Activated effector memory CD4-positive, alpha-beta T cell treated with Interleukin-2 at 50 U/mL for 16 hours (primary cell): ENCODE measurements at places on chromosomes 12 and 14.

DNA sequence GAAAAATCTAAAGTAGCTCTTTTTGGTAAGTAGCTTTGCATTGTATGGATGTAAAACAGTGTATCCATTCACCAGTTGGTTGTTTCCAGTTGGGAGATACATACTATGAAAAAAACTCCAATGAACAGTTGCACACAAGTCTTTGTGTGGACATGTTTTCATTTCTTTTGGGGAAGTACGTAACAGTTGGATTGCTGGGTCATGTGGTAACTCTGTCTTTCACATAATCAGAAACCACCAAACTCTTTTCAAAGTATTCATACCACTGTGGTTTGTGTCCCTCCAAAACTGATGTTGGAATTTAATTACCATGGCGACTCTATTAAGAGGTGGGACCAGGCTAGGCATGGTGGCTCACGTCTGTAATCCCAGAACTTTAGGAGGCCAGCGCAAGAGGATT lies 58.9 kb upstream of the RESF1 start:
- DNase-seq = no peak

- no peak for DNase-seq
Measured at GRCh38 chr14:58721723-58722122, 84.0 kb downstream of the DACT1 start.

DNA sequence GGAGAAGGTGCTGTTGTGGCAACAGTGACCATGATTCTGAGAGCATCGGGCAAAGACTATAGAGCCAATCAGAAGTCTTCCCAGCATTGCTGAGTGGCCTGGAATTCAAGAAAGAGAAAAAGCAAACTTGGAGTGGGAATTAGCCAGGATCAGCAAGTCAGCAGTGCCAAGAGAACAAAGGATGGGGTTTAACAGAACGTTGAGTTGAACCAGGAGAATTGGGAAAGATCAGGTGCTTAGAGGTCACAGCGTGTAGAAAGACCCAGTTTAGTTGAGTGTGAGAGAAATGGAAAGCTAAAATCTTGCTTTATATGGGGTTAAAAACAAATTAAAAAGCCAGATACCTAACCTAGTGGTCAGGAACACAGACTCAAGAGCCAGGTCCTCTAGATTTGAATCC lies 90.5 kb upstream of the DNM1L start:
- no peak for DNase-seq

DNA sequence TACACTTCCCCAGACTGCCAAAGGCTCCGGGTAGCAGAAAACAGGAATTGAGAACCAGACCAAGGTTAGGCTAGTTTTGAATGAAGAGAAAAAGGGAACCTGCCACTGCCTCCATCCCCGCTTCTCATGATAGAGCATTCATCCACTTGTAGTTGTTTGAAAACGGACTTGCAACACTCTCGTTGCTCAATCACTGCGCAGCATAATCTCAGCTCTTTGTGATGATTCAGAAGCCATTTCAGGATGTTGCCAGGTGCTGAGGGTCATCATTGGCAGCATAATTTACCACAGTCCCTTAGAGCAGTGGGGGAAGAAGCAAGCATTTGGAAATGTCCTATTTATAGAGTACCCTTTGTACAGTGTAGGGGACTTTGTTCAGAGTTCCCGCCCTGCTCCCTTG lies 25.6 kb downstream of the KCNK13 start:
- DNase-seq = no peak

GRCh38 chr12:89162589-89163261 lies 189.6 kb downstream of the DUSP6 start:
- no peak for DNase-seq

DNA sequence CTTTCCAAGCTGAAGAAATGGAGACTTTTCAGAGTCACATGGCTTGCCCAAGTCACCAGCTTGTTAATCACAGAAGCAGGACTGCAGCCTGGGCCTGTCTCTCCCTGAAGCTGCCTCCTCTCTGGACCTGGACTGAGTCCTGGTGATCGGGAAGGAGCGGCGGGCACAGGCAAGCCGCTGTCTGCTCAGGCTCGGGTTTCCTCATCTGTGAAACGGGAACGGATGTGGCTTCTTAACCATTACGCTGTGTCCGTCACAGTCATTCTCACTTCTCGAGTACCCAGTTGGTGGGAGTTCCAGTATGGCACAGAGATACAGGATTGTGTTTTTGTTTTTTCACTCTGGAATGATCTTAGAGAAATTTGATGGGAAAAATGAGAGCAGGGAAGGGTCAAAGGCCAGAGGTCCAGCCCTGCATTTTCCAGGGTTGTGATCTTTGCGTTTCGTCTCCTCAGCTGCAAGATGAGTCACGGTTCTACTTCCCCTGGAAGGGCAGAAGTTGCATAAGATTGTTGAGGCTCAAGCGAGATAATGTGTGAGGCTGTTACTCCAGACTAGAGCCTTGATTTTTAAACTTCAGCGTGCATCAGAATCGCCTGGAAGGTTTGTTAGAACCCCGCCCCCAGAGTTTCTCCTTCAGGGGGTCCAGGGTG lies 7.6 kb upstream of the LRTM2 start:
- no peak for DNase-seq
